ENCODE measurements at places on chromosomes 3 and 15.

DNA sequence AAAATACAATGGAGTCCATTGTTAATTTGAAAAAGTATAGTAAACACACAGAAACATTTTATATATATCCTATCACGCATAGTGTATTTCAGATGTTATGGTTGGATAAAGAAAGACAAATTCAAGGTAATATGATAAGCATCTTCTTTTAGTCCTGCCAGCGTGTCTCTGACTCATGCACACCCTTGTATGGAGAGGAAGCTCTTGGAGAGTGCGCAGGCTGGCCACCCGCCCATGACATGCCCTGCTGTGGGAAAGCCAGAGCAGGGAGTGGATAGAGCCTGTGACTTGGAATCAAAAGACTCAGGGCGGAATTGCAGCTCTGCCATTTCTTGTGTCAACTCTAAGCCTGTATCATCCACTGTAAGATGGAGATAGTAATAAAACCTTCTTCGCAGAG lies 23.0 kb upstream of the COPG1 start:
- peak; percentile 45 for DNase-seq

GRCh38 chr15:60803059-60803458 lies 324.1 kb upstream of the ICE2 start:
- no peak for DNase-seq

GRCh38 chr3:51390246-51391074 lies 625 bp upstream of the RBM15B start:
- no peak for DNase-seq

GRCh38 chr3:24493746-24494617 lies 668 bp downstream of the THRB start:
- DNase-seq = peak; percentile 41

- no peak for DNase-seq
These were observed 730.2 kb downstream of the TUSC7 start for GRCh38 chr3:117439812-117440211.

DNA sequence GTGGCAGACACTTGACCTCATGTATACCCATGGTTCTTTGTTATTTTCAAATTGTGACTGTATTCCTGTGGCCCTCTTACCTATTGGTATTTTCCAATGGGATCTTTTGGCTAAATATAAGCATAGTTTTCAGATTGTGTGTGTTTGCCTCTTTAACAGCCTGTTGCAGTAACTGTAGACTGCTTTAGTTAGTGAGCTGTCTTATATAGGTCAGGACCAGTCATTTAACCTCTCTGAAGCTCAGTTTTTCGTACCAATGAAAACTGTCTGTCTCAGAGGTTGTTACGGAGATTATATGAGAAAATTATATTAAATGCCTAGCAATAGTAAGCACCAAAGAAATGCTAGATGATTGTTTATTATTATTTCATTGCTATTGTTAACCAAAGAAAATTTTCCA lies 29.3 kb upstream of the CAPN3 start:
- no peak for DNase-seq

DNA sequence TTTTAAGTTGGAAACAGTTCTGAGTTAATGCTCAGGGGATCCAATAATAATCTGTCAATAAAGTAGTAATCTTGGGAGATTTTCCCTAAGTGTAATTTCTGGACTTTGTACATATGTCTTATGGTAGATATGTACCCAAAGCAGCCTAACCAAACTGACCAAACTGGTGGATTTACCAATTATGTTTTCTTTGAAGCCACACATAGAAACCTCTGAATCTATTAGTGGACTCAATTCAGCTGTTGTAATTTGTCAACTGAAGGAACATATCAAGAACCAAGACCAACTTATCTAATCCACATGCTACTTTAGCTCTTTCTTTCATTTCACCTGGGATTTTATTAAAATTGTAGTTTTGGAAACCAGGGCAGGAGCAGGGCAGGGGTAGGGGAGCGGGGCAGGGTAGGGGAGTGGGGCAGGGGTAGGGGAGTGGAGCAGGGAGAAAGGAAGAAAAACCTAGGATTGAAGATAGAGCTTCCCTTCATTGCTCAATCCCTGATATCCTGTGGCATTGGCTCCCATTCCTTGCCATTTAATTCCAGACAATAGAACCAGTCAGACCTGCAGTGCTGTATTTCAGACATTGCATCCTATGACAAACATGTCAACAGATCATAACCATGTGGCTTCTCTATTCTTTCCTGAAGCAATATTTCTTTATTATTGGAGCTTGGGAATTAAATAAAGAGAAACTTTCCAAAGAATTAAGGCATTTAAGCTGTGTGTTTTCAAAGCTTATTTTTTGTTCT lies 101.8 kb downstream of the NFKBIZ start:
- no peak for DNase-seq

GRCh38 chr3:13046569-13047274 lies 26.5 kb downstream of the IQSEC1 start:
- DNase-seq = no peak

DNA sequence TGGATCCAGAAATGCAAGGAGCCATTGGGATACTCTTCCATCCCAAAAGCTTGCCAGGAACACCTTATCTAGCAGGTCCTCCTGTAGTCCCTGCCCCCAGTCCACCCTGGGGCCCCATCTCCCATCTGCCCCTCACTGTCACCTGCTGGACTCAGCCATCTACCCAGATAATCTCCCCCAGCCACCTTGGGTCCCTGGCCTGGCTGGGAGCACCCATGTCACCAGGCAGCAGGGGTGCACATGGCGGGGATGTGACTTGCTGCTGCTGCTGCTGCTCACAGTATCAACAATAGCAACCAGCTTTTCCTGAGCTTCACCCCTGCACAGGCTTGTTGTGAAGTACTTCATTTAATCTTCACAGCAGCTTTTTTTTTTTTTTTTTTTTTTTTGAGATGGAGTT lies 12.6 kb downstream of the PTH1R start:
- no peak for DNase-seq

DNA sequence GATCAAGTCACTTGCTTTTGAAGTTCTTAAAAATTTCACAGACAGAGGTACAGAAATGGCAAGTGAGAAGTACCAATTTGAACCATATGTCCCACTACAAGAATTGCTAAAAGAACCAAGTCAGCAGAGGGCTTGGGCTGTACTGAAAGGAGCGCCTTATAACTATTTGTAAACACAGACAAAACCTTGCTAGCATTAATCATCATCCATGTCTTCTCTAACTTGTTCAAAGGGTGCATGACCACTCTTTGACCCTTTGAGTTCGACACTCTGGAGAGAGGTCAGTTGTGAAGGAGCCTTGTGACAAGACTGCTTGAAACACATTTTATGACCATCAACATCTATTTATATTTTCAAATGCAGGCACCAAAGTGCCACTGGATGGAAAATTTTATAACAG lies 191.7 kb downstream of the PDZRN3 start:
- DNase-seq = no peak

GRCh38 chr3:11706604-11707003 lies 62.9 kb upstream of the VGLL4 start:
- no peak for DNase-seq

DNA sequence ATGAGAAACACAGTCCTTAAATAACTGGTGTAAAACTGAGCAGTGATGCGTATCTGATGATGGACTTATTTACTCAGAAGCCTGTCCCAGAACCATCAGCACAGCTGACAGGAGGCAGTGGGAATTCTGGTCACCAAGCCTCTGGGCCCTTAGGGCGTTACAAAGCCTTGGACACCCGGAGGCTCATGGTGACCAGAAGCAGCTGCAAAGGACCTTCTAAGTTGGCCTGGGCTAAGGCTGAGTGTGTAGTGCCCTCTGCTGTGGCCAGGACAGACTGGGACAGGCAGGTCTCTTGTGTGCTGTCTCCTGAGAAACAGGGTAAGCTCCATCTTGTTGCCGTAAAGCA lies 168.9 kb downstream of the ATP10A start:
- no peak for DNase-seq

- DNase-seq = no peak
These were observed 202.8 kb upstream of the UBE2E2 start for GRCh38 chr3:23000371-23000770.

- DNase-seq = no peak
These were observed 205.9 kb upstream of the CDIN1 start for GRCh38 chr15:36373550-36373949.

DNA sequence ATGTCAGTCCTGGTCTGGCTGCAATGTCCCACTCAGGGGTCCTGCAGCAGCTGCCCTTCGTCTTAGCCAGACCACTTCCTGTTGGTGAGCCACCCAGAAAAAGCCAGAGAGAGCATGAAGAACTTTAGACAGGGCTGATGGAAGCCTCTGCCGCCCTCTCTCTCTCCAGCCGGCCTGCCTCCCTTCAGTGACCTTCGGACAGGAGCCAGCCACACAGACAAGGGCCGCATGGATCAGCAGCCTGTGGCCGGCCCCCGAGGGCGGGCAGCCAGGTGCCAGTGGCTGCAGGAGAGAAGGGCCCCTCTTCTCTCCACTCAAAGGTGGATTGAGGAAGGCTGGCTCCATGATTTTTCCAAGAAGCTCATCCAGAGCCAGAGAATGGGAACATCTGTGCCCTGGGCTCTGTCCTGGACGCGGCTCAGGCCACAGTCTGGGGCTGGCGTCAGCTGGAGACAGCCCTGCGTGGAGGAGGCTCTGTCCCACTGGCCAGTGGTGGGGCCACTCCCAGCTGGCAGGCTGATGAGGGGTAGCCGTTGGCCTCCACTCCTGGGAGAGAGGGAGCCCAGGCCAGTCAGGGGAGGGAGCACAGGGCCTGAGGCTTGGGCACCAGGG lies 42.9 kb downstream of the ISG20 start:
- no peak for DNase-seq

GRCh38 chr15:33104212-33104611 lies 90.3 kb downstream of the FMN1 start:
- no peak for DNase-seq

DNA sequence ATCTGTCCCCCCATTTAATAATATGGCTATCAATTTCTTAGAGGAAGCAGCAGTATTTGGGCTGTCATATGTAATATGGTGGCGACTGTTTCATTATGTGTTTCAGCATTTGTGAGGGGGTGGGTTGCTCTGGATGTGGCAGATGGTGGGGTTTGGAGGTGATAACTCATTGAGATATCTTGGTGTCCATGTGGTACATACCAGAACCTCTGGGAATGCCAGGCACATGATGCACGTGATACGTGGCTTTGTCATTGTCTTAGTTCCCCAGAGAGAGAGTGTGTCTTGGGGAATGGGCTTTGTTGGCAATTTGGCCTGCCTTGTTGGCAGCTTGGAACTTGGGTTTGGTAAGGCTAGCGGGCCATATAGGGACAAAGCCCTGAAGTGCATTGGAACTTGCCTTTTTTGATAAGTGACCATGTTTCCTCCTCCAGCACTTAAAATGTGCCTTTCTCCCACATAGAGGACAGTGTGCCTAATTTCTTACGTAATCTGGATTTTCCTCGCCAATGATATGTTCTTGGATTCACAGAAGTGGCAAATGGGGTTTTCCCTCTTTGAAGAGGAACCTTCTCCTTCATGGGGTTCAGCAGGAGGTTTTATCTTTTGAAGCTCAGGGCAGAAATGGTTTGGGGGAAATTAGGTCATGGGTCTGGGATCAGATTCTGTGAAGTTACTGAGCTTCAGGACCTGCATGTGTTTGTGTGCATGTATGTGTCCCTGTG lies 79.5 kb downstream of the DNASE1L3 start:
- no peak for DNase-seq

- DNase-seq = no peak
These were observed 44.9 kb upstream of the LRRFIP2 start for GRCh38 chr3:37219266-37219665.

GRCh38 chr3:183576487-183577107 lies 21.1 kb upstream of the KLHL6 start:
- no peak for DNase-seq

GRCh38 chr3:160451602-160452001 lies 2.0 kb upstream of the TRIM59 start:
- DNase-seq = no peak

DNA sequence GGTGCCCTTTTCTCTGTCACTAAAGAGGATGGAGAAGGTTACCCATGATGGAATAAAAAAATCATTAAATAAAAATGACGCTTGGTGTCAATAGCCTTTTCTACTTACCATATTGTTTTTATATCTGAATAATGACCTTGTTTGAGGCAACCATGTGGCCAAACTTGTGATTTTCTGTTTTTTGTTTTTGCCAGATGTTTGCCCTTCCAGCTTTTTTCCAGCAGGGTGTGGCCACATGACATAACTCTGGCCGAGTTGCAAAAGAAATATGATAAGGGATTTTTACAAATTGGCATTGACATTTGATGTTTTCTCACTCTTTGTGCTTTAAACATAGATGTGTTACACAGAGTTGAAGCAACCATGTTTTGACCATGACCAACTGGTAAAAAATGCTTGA lies 39.7 kb upstream of the EPHA3 start:
- DNase-seq = no peak

DNA sequence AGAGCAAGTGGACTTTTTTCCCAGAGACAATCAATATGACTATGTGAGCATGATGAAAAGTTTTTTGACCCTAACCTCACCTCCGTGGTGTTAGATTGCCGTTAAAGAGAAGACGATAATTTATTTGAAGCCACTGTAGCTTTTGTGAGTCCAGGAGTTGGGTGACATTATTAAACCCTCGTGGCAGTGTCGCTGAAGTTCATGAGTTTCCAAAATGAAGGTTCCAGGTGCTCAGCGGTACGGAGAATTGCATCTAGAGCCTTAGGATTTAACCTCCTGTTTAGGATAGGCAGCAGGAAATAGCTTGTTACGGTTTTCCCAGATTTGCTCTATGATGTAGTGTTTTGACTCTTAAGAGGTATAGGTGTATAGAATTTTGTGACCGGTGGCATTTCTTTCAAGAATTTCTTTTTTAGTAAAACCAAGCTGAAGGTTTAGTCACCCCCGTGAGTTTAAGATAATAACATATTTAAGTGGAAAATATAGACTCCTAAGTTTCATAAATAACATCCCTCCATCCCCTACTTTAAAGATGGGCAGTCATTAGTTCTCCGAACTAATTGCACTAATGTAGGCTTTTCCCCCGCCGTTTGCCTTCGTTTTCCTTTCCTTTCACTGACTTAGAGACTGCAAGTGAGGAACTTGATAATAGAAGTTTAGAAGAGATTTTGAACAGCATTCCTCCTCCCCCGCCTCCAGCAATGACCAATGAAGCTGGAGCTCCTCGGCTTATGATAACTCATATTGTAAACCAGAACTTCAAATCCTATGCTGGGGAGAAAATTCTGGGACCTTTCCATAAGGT lies 2.0 kb downstream of the SMC4 start:
- no peak for DNase-seq

- DNase-seq = no peak
These were observed 48.7 kb downstream of the VGLL3 start for GRCh38 chr3:86942206-86942605.

Data from thoracic aorta (tissue), 2 donors.